Adipocyte (in vitro differentiated cells): ENCODE measurements at places on chromosomes 5 and 9.

DNA sequence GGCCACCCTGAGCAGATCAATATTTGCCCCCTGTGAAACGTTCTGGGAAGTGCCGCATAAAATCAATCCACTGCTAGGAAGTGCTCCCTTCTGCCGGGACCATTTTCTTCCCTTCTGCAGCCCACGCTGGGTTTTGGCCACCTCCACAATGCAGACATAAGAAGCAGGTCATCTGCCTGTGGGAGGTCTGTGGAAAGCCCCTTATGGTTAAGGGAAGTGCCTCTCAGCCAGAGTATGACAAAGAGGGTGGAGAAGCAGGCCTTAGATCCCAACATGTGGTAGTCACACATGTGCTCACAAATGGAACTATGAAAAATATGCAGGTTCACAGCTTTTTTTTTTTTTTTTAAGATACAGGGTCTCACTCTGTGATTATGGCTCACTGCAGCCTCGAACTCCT is 82.8 kb downstream of the SLC1A3 start:
- DNase-seq, result no peak

DNA sequence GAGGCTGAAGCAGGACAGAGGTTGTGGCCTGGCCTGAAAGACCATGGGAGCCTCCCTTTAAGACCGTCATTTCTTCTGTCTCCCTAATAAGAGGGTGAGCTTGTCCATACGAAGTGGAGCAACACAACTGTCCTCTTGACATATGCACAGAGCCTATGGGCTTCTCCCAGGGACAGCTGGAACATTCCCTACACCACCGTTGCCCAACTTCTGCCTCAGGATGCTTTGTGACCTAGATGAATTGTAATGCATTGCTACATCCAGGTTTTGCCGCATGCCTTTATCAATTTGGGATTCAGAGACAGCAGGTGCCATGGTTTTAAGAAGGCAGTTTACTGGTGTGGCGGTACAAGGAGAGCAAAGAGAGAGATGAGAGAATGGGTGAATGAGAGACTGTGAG is 34.4 kb upstream of the ZNF622 start:
- DNase-seq, result no peak

- DNase-seq, result no peak
Observed at GRCh38 chr5:195401-196160, 4.3 kb downstream of the LRRC14B start.

GRCh38 chr5:152501294-152501693 is 96.2 kb upstream of the NMUR2 start:
- no peak for DNase-seq

DNA sequence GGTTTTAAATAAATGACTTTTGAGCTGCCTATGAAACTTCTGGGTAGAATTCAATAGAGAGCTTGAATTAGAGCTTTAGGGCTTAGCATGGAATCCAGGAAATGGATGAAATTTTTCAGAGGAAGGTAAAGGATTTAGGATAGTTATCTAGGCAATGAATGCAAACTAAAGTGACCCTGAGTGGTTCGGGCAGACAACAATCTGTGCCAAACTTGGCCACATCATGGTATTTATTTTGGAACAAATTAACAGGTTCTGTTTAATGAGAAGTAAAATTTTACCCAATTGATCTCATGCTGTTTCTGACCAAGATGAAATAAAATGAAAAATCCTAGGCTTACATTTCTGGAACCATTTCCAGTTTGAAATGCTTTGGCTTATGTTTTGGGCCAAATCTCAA is 934.4 kb downstream of the MAT2B start:
- DNase-seq, result no peak

DNA sequence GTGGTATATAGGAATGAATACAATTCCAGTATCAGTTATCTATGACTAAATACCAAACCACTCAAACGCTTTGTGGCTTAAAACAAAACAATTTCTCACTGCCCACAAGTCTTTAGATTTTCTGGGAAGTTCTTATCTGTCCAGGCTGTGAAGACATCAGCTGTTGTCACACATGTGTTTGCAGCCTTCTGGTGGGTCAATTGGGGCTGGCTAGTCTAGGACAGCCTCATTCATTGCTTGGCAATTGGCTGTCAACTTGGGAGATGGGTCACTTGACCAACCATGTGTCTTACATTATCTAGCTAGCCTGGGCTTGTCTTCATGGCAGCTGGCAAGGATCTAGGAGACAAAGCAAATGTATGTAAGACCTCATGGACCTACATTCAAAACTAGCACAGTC is 53.8 kb upstream of the PAPPA start:
- DNase-seq, result no peak

GRCh38 chr5:173455599-173455957 is 127.4 kb upstream of the STC2 start:
- DNase-seq, result no peak

- DNase-seq, result peak; percentile 30
Observed at GRCh38 chr9:125694478-125694877, 12.5 kb downstream of the MAPKAP1 start.

GRCh38 chr9:96649620-96650324 is 5.3 kb downstream of the PRXL2C start:
- no peak for DNase-seq

DNA sequence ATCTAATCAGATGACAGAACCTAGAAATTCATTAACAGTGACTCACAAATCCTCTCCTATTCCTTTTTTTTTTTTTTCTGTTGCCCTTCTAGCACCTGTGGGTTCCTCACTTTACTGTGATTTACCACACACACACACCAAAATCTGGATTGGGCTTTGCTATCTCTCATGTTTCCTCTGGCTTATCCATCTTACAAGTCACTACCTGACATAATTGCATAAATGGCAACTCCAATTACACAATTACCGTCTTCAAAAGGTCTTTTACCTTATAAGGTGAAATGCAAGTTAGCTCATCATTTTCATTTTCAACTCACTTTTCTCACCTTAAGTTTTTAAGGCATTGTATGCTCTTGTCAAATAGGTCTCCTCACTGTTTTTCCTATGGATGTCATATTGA is 426.3 kb upstream of the MEF2C start:
- DNase-seq, result no peak

- no peak for DNase-seq
Observed at GRCh38 chr9:124344291-124345050, 70.8 kb downstream of the PSMB7 start.

GRCh38 chr5:41191249-41191648 is 22.1 kb downstream of the C6 start:
- DNase-seq, result no peak

DNA sequence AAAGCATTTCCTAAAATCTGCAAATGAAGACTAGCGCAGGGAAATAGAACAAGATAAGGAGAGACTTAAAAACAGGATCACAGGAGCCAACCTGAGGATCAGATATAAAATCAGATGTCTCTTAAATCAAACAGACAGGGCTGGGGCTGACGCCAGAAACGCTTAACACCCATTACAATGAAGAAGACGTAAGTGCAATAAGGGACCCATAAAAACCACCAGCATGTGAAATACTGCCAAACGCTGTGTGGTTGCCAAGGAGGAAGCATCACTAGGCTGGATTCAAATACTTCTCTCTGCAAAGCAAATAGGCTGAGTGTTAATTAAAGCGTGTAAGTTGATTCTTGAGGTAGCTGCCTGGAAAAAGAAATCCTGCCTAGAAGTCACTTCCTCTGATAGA is 74.4 kb upstream of the ATP10B start:
- DNase-seq, result no peak

DNA sequence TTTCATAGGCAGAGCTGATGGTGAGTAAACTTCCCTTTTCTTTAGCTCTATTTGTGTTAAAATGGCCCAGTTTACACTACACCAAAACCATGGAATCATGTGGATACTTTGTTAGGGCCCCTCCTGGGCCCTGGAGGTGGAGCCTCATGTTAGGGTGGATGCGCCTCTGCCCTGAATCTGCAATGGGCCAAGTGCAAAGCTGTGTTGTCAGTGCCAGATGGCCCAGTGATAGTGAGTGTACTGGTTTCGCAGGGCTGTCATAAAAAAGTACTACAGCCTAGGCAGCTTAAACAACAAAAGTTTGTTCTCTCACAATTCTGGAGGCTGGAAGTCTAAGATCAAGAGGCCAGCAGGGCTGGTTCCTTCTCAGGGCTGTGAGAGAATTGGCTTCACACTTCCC is 64.8 kb downstream of the HSPA4 start:
- no peak for DNase-seq

GRCh38 chr9:110129425-110129824 is 78.5 kb downstream of the C9orf152 start:
- no peak for DNase-seq

DNA sequence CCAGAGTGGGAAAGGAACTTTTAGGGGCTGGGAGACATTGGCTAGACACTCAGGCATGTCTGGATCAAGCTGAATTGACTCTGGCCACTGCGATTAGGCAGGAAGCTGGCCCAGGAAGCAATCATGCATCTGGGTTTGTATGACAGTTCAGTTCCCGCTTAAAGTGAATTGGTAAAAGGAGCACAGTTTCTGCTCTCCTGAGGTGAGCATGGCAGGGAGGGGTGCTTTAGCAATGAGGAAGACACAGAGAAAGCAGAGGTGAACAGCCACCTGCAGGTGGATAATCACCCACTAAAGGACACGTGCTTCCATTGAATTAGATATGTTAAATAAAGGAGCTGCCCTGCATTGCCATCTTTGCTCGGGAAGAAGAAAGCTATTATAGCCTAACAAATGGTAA is 248.1 kb upstream of the MAP3K1 start:
- no peak for DNase-seq

DNA sequence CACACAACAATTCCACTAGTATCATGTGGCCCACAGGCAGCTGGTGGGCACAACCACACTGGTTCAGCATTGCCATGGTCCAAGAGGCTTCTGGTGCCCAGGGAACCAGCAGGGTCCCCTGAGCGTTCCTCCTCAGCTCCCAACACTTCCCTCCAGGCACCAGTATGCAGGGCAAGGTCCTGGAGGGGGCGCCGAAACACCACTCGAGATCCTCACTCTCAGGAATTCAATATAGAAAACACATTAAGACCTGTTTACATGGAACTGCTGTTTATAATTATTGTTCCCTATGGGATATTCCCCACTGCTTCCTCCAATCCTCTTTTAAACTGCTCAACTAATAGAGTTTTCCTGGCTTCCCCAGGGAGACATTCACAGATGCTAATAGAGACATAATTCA is 91.9 kb upstream of the GABRP start:
- no peak for DNase-seq

GRCh38 chr5:36939969-36940858 is 63.6 kb downstream of the NIPBL start:
- DNase-seq, result peak; percentile 25

- no peak for DNase-seq
Observed at GRCh38 chr9:948497-948896, 28.0 kb upstream of the DMRT3 start.

DNA sequence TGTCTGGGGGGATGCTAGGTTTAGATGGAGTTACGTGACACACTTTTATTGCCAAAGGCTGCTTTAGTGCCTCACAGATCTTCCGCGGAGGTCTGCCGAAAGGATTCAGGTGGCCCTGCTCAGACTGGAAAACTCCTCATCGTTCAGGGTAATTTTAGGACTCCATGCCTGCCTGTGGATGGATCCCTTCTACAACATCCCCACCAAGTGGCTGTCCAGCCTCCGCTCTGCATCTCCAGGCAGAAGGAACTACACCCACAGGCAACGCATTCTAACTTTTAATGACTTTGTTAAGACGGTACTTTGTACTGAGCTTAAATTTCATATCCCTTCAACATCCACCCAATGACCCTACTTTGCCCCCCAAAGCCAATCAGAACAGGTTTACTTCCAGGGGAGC is 29.4 kb downstream of the ATPSCKMT start:
- no peak for DNase-seq

DNA sequence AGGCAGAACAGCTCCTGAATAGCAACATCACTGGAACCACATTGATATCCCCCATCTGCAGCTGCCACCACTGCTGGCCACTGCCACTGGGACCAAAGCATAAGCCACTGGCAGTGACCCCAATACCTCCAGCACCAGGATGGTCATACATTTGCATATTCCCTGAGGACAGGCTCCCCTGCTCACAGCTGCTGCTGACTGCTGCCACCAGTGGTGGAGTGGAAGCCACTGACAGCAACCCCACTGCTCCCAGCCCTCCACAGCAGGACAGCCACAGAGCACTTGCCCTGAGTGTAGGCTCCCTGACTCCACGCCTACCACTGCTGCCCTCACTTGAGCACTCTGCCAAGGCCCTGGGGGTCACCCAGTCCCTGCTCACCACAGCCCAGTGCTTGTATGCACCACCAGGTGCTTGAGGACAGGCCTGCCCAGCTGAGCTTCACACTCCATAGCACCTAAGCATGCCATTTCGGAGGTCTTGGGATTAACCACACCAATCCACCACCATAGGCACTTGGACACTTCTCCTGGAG is 327.4 kb upstream of the RPS23 start:
- no peak for DNase-seq

GRCh38 chr5:61280761-61281427 is 51.2 kb upstream of the ZSWIM6 start:
- DNase-seq, result no peak

DNA sequence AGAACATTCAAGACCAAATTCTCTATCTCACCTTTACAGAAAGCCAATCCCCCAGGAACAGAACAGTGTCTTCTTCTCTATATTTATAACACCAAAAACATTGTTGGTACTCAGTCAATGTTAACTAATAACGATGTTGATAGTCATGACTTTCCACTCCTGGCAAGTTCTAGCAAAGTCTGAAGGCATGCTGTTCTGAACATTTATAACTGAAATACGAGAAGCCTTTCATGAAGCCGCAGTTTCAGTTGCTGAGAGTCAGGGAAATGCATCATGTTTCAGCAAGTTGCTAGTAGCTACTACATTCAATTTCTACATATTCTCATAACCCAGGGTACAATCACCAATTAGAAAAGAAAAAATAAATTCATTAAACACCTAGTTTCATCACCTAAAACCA is 301.4 kb downstream of the PDE4D start:
- DNase-seq, result peak; percentile 29

DNA sequence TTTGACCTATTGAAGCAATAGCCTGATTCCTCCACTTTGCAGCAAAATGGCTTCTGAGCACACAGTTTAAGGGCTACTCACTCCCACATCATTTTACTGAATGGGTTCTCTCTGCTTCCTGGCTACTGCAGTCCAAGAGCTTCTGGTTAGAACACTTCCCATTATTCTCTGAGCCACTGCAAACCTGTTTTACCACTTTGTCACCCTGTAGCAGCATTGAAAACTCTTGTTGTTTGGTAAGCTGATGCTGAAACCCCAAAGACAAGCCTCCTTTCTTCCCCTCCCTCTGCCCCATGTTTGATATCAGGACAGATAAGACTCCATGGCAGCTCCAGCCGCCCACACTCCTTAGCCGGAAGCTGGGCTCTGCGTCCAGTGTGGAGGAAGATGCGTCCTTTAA is 84.4 kb upstream of the RARS1 start:
- DNase-seq, result no peak
